Activated naive CD4-positive, alpha-beta T cell treated with Interleukin-2 at 50 U/mL for 16 hours (primary cell): ENCODE measurements at places on chromosomes 1 and 21.

- no peak for DNase-seq
These were observed 90.8 kb upstream of the SLC25A33 start for GRCh38 chr1:9448132-9449109.

DNA sequence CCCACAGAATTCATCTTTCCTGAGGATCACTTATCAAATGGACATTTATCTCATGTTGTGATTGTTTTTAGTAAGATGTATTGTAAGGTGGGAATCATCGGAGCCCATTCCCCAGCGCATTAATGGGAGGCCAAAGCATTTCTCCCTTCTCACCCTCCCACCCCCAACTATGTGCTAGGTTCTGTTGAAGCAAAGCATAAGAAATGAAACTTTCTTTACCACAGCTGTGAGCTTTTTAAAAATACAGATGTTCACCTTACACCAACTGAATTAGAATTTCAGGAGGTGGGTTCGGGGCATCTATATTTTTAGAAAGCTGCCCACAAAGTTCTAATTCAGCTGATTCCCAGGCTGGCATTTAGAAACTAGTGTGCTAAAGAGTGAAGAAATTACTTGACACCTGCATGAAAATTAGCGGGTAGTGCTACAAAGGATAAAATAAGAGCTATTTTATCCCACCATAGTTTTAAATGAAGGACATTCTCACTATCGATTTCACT lies 26.3 kb downstream of the UAP1 start:
- DNase-seq = no peak

GRCh38 chr21:29146726-29147125 lies 16.3 kb downstream of the MAP3K7CL start:
- DNase-seq = no peak

GRCh38 chr1:211627259-211627658 lies 48.2 kb downstream of the NEK2 start:
- DNase-seq = no peak

- no peak for DNase-seq
These were observed 35.4 kb upstream of the EIF4G3 start for GRCh38 chr1:21212126-21212525.

GRCh38 chr1:53361541-53361961 lies 33.7 kb upstream of the LRP8 start:
- no peak for DNase-seq

DNA sequence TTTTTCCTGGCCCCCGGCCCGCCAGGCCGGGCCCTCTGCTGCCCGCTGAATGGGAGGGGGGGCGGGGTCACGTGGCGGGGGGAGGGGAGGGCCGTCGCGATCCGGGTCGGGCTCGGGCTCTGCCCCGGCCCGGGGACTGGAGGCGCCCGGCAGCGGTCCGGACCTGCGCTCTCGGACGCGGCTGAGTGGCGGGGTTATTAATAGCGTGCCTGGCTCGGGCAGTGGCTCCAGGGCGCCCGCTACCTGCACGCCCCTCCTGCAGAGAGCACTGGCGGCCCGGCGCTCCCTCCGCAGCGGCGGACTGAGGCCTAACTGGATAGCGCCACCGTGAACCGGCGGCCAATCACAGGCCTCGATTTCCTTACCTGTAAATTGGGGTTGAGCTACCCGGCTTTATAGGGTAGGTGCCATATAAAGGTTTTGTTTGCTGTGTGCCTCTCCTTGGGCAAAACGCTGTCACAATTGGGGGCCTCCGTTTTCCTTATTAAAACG lies 28.1 kb downstream of the AHDC1 start:
- no peak for DNase-seq

- no peak for DNase-seq
These were observed 23.4 kb downstream of the C8A start for GRCh38 chr1:56877973-56878372.

DNA sequence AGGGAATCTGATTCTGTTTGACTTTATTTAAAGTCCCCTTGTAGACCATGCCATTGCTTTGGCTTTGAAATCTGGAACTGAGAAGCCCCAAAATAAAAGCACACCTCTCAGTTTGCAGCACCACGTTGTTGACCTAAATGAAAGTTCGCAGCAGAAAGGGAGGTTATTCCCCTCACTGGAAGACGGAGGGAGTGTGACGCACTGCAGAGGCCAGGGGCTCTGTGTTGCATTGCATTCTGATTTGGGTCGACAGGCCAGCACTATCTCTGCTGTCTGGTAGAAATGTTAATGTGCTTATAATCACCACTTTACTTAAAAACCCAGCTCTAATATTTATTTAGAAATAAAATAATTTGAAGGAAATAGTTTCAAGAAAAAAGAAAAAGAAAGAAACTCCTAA lies 675.2 kb upstream of the NR5A2 start:
- DNase-seq = no peak

DNA sequence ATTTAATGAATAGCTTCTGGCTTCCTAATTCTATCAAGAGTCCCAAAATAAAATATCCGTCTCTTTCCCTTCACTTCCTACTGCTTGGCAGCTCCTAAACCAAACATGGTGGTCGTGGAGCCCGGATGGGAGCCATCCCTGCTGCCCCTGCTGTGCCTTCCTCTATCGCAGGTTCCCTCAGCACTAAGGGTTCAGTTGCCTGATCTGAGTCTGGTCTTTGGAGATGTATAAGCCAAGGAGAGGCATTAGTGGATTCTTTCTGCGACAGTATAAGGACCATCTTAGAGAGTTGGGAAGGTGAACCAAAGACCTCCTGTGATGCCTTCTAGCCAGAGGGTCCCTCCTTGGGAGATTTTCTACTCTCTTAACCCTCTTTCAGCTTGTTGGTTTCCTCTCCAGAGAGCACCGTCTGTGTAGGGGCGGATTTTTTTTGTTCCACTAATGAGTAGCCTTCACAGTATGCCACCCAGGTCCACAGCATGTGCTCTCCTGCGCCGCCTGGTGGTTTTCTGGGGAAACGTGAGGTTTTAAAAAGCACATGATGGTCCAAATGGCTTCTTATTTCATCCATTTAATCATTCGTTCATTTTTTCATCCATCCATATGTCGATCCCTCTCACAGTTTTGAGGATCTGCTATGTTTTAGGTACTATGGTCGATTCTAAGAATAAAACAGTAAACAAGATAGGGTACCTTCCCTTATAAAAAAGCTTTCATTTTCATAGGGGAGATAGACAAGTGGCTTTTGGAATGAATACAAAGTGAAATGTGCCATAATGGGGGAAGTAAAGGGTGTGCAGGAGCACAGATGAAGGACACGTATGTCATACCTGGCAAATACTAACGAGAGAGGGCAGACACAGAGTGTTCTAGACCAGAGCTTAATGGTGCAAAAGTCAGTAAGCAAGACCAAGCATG lies 71.0 kb downstream of the NFASC start:
- peak; percentile 33 for DNase-seq

DNA sequence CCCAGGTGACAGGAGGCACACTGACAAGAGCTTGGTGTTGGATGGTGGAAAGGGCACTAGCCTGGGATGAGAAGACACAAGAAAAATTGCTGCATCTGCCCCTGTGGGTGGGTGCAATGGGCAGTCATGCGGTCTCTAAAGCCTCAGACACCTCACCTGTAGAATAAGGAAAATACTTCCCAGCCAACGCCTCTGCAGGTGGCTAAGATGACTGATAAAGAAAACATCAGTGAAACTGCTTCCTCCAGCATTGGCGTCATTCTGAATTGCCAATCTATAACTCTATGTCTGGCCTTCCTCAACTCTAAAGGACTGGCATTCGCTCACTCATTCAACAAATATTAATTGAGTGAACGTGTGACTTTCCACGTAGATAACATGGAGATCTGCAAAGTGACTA lies 100.4 kb upstream of the F3 start:
- DNase-seq = no peak

DNA sequence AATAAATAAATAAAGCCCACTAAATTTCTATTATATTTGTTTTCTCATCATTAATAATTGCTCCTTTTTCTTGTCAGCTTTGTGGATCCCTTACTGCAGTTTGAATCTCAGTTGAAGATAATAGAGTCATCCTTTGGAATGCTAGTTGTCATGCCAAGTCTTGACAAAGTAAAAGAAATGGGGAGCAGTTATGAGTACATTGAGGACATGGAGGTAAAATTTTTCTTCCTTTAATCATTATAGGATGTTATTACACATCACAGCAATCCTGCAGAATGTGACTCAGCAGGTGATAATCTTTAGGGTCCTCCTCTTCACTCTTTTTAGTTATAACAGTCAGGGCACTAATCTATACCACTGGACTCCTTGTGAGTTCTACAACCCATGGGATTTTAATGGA lies 24.1 kb downstream of the MROH9 start:
- no peak for DNase-seq

GRCh38 chr1:184596950-184597645 lies 157.6 kb downstream of the EDEM3 start:
- DNase-seq = no peak

GRCh38 chr1:77759071-77760028 lies at the start of gene USP33:
TSS of gene USP33 (minus strand) at chr1:77759852. CDS start at chr1:77741697, 18,155 bp downstream.
- peak; percentile 91 for DNase-seq

GRCh38 chr1:98842241-98842640 lies 162.4 kb downstream of the PLPPR5 start:
- no peak for DNase-seq

DNA sequence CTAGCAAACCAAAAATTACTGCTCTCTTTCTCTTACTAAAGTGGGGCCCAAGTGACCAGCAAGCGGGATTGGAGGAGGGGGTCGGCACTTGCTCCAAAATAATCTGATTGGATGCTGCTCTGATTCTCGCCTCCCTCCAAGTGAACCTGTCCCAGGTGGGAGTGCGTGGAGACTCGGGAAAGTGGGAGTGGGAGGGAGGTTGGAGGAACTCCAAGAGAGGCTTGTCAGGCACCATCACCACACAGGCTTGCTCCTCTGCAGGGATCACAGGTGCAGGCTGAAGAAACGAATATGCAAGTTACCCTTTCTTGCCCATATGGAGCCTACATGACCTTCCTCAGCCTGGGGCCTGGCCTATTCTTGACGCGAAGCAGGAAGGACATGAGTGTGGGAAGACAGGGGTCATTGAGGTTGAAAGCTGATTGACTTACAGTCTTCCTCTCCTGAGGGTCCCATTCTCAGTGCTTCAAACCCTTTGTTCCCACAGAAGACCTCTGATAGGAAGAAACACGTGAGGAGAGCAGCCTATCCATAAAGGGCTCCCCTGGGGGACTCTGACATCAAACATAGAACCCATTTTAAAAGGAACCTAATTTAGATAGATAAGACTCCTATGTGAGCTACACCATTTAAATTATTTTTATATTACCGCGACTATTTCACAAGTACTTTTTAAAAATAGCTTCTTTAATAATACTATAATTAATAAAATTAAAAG lies 14.2 kb downstream of the RGS8 start:
- DNase-seq = no peak

DNA sequence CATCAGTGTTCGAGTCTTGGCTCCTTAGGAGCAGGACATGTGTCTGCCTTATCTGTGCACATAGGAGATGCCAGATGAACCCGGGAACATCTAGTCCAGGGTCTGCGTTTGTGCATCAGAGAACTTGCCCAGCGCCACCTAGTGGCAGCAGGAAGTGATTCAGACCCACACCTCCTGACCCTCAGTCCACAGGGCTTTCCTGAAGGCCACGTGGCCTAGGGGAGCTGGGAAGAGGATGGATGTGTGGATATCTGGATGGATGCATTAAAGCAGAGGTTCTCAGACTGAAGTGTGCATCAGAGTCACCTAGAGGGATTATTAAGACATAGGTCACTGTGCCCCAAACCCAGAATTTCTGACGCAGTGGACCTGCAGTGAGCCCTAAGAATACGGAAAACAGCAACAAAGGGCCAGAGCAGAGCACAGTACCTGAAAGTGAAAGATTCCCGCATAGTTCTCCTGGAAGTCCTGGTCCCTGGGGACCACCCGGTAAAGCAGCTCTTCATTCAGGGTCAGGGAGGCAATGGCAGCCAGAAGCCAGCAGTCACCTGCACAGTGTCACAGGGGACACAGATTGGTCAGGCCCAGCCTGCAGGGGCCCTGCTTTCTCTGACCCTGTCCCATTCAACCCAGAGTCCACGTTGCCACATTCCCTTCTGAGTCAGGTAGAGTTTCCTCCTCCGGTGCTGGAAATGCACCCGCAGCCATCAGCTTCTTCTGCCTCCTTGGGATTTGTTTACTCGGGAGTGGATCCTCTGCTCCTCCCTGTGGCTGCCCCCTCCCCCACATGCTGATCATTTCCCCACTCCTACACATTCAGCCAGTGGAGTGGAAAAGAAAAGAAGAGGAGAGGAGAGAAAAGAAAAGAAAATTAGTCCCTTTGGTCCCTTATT lies 37.0 kb downstream of the CAPN8 start:
- DNase-seq = peak; percentile 43

DNA sequence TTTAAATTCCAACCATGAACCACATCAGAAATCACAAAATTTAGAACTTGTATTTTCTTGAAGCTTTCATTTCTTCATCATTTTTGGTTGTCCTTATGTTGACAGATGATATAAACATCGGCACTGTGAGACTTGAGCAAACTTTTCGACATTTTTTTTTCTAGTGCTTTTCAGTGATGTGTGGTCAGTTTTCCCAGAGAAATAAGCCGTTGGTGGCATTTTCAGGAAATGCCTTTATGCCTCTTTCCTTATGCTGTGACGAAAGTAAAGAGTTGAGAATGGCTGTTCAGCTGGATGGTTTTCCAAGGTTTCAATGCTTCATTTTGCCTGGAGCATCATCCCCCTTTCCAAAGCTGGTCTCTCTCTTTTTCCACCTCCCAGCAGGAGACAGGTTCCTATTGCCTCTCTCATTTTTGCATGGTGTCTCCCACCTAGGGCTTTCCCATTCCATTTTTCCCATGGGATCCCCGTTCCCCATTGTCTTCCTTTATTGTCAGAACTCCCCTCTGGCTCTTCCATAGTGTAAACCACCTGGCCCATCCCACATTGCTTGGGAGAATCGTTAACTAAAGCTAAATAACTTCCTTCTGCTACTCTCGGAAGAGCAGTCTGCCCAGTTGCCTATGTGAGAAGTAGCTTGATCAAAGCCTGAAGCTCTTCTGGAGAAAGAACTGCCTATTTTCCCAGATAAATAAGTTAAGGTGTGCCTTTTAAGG lies 61.4 kb upstream of the DYNLT5 start:
- no peak for DNase-seq

- no peak for DNase-seq
These were observed 76.3 kb downstream of the UCK2 start for GRCh38 chr1:165903672-165904071.

DNA sequence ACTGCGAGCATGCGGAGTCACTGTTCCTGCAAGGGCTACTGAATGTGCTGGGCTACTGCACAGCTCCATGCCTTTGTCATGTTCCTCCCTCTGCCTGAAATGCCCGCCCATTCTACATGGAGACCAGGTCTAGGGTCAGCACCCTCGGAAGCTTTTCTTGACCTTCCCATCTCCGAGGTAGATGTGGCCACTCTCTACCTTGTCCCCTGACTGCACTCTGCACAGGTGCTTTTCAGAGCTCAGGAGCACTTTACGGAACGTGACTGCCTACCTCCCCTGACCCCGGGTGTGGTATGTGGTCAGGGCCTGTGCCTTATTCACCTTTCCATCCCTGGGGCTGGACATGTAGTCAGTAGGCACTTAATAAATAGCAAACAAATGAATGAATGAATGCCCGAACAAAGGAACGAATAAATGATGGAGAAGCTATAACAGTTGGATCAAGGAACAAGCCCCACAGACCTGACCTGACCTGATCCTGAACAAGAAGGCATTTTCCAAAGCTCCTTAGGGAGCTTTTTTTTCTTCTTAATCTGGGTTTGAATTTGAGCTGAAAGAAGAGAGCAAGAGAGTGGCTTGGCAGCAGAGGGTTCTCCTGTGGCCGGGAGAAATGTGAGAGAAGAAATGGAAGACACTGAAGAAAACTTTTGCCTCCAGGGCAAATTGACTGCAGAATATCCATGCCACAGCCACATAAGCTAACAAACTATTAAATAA lies 7.9 kb downstream of the RD3 start:
- no peak for DNase-seq

GRCh38 chr1:226706684-226707083 lies 32.4 kb downstream of the ITPKB start:
- no peak for DNase-seq
